ENCODE measurements at places on chromosomes 3 and 15.

DNA sequence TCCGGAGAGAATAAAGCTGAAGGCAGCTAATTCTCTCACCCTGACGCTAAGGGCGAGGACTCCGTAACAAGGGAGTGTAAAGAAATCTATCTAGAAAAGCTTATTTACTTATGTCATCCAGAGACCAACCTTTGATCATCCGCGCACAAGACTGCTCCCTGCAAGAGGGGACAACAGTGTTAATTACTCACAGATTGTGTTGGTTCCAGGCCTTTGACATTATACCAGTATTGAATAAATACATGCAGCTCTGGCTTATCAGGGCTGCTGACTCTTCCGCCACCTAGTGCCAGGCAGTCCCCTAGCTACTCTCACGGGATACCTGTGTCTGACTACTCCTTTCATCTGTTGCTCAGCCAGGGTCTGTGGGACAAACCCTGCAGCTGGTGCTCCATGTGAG, 211.7 kb downstream of the DTWD1 start:
- no peak for DNase-seq

DNA sequence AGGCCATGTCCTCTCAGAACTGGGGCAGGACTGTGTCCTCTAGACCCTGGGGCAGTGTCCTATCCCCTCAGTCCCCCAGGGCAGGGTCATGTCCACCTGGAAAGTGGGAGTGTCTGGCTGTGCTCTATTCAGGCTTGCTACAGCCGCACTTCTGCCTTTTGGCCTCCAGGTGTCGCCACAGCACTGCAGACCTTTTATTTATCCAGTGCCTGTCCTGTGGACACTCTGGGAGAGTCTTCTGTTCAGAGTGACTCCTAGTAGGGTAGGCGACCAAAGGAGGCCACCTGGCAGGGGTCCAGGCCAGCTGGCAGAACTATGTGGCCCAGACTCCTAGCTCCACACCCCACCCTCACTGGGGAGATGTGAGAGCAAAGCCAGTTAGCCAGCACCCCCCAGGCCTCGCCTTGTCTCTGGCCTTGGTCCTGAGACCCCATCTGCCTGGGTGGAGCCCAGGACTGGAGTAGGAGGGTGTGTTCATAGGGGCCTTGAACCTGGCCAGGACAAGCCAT, 3.9 kb downstream of the TMIE start:
- peak; percentile 86 for DNase-seq

DNA sequence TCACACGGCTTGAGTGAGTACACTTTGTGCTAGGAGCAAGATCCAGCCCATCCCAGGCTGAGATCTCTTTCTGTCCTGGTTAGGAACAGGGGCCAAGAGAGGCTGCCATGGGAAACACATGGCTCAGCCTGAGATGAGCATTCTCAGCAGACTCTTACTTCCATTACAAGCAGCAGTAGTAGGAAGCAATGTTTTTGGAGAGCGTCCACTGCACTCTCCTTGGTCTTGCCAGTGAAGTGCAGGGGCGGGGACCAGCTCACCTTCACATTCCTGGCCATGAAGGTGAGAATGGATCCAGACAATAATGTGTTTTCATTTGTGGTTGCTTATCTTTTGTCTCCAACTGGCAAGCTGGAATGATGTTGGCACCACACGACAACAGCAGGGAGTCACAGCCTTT, 24.7 kb downstream of the ZNF80 start:
- DNase-seq: no peak

GRCh38 chr3:26840272-26840870, 217.8 kb downstream of the LRRC3B start:
- DNase-seq: no peak

Measured in psoas muscle (tissue), 8 donors.